ENCODE measurements at places on chromosomes 13 and 19. TPM values are rescaled to one million over a fixed set of nuclear protein-coding genes. Genes with fewer than 3 reads are reported as not detected.

- DNase-seq, result no peak
- H3K4me3 ChIP-seq, result no peak overlapping the region
- H3K27me3 ChIP-seq, result peaks cover 35% of the 10 kb centered on the region
- no peak overlapping the region for H3K27ac ChIP-seq
- no peaks in the 10 kb centered on the region for H3K36me3 ChIP-seq
Observed at GRCh38 chr19:39500543-39500942, 1.8 kb downstream of the DLL3 start.

DNA sequence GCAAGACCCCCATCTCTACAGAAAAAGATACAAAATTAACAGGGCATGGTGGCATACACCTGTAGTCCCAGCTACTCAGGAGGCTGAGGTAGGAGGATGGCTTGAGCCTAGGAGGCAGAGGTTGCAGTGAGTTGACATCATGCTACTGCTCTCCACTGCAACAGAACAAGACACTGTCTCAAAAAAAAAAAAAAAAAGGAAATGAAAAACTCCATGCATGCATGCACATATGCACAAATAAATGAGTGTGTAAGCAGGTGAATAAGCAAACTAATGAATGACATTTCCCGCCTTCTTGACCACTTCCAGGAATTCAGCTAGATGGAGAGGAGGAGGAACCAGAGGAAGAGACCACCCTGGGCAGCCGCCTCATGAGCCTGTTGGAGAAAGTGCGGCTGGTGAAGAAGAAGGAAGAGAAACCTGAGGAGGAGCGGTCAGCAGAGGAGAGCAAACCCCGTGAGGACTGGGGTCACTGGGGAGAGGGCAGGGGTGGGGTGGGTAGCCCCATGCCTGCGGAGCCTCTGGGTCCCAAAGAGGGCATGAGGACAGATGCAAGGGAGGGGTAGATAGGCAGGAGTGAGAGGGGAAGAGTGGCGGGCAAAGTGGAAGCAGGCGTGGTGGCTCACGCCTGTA, 58.8 kb downstream of the RYR1 start:
- H3K27ac ChIP-seq, result no peak overlapping the region
- no peaks in the 10 kb centered on the region for H3K36me3 ChIP-seq
- H3K4me3 ChIP-seq, result no peak overlapping the region
- H3K27me3 ChIP-seq, result no peaks in the 10 kb centered on the region
- no peaks in the 10 kb centered on the region for H3K4me1 ChIP-seq

DNA sequence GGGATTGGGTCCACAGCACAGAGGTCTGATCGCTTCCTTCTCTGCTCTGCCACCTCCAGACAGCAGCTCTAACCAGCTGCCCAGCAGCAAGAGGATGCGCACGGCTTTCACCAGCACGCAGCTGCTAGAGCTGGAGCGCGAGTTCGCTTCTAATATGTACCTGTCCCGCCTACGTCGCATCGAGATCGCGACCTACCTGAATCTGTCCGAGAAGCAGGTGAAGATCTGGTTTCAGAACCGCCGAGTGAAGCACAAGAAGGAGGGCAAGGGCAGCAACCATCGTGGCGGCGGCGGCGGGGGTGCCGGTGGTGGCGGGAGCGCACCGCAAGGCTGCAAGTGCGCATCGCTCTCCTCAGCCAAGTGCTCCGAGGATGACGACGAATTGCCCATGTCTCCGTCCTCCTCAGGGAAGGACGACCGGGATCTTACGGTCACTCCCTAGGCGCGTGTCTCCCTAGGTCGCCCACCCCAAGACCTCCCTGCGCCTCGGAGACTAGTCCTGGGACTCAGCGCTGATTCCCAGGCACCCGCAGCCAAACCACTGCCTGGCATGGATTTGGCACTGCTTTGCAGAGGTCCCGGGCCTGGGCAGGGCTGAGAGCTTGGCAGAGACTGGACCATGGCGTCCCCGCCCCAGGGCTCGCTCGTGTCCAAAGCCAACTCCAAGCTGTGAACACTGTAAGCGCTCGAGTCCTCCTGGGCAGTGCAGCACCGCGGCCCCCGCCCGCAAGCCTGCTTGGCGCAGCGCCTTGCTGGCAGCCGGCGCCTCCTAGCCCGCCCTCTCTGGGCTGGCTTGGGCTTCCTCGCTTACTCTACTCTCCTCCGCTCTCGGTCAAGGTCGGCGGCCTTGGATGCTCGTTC, 1.5 kb downstream of the GSX1 start:
- H3K36me3 ChIP-seq, result no peaks in the 10 kb centered on the region
- DNase-seq, result no peak
- peaks cover 88% of the 10 kb centered on the region for H3K27me3 ChIP-seq
- H3K4me1 ChIP-seq, result peaks cover 7% of the 10 kb centered on the region

The CYP4F2 gene
- not detected for total RNA-seq
